ENCODE measurements at places on chromosomes 3 and 15.
A peak's percentile ranks its signal among the peaks of the same experiment; 100 is the strongest.

DNA sequence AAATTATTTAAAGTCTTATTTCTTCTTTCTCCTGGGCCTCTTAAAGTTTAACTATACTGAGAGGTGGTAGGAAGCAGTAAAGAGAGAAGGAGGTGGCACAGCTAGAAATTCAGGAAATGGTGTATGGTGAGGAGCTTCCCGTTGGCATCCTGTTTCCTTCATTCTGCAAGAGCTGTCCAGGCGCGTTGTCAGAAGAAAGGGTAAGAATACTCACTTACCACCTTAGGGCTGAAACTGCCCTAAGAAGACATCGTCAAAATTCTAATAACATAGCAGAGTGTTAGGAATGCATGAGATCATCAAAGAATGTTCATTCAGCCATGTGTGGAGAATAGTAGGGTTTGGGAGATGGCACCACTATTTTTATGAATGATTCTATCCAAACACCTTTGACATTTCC, 699.6 kb downstream of the MCTP2 start:
- no peak for DNase-seq

DNA sequence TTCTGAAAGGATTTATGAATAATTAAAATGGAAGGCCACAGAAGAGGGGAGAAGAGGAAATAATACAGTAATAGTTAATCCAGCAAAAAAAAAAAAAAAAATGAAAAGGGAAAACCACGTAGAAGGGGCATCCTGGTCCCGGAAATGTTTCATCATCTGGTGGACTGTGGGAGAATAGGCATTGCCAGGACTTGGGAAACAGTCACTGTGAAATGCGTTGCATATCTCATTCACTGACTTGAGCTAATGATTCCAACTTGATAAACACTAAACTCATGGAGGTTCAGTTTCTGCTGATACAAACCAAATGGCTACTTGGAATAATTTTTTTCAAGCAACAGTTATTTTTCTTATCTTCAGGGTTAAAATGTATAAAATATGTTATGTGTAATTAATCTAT, 3.2 kb downstream of the XCR1 start:
- DNase-seq: no peak

GRCh38 chr3:160919942-160920341, 163.9 kb downstream of the PPM1L start:
- no peak for DNase-seq

- DNase-seq: peak; percentile 69
Observed at GRCh38 chr15:90035095-90035839, 34.1 kb downstream of the ZNF710 start.

GRCh38 chr3:177491296-177492032, 294.2 kb upstream of the TBL1XR1 start:
- DNase-seq: no peak

DNA sequence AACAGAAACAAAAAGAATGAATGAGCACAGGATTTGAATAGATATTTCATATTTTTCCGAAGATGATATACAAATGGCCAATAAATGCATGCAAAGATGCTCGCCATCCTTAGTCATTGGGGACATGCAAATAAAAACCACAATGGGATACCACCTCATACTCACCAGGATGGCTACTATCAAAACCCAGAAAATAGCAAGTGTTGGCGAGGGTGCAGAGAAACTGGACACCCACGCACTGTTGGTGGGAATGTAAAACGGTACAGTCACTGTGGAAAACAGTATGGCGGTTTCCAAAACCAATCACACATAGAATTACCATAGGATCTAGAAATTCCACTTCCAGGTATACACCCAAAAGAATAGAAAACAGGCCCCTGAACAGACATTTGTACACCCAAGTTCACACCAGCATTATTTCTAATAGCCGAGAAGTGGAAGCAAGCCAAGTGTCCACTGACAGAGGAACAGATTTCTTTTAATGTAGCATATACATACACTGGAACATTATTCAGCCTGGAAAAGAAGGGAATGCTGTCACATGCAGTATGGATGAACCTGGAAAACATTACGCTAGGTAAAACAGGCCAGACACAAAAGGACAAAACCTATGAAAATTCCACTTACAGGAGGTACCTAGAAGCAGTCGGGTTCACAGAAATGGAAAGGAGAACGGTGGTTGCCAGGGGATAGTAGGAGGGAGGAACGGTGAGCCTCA, 3.6 kb downstream of the RNF168 start:
- DNase-seq: no peak

DNA sequence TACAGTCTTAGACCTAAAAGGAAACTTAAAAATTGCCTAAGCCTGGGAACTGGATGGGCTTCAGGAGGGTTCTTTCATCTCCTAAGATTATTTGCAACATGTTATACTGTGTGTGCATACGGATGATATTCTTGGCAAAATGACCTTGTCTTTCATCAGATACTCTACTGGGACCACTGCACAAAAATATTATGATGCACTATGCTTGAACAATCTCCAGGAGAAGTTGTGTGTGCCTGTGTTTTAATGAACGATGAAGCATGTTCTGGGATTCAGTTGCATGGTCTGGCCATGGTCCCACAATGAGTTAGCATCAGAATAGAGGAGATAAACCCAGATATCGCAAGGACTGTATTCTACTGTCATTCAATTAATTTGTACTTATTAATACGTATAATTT, 68.7 kb downstream of the GAP43 start:
- DNase-seq: no peak

- peak; percentile 40 for DNase-seq
Observed at GRCh38 chr15:65377976-65378366, at the start of gene IGDCC3. TSS of gene IGDCC3 (minus strand) at chr15:65378002. CDS start at chr15:65377788, 214 bp downstream.

All from T47D (cell line).